ENCODE measurements at places on chromosomes 7 and 10.

DNA sequence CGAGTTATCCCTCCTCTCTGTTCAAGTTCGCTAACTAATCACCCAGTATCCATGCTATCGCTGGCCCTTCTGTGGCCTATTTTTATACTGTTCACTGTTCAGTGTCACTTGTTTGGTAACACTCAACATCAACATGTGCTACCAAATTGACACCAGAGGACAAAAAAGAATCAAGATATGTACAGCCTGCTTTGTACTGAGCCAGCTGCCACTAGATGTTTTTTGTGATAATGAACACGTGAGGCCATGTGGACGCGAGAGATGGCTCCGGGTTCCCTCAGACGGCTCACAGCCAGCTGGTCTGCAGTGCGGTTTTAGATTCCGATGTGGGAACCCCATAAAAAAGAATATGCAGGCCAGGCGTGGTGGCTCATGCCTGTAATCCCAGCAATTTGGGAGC is 21.2 kb downstream of the CAV1 start:
- DNase-seq = peak; percentile 89

- DNase-seq = no peak
Measured at GRCh38 chr7:124403587-124403986, 362.0 kb downstream of the GPR37 start.

DNA sequence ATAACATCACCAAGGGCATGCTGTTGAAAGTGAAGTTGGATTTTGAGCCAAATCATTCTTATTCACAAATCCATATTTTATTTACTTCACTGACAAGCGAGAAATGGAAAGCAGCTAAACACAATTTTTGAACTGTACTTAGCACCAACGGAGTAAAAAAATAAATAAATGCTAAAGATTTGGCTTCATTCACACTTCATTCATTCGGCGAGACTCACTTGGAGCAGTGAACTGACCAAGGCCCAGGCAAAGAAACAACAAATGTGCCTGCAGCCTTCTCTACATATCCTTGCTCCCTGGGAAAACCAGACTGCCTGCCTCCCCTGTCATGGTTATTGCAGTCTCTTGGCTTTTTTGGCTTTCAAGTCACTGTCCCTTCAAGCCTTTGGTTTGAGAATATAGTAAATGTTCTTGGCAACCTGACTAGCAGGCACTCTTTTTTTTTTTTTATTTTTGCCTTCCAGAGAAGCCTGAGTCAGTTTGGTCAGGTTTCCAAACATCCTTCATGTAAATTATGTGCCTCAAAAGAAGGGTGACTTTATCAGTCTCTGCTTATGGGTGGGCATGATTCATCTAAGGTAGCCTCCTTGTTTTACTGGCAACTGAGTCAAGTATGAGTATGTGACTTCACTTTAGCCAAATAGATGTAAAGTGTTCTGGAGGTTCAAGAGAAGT is 177.6 kb upstream of the MEOX2 start:
- no peak for DNase-seq

GRCh38 chr10:47349516-47349915 is 1.4 kb downstream of the RBP3 start:
- DNase-seq = no peak

- no peak for DNase-seq
Measured at GRCh38 chr7:152073352-152073751, 47.9 kb downstream of the GALNT11 start.
